ENCODE measurements at places on chromosomes 4 and X.

DNA sequence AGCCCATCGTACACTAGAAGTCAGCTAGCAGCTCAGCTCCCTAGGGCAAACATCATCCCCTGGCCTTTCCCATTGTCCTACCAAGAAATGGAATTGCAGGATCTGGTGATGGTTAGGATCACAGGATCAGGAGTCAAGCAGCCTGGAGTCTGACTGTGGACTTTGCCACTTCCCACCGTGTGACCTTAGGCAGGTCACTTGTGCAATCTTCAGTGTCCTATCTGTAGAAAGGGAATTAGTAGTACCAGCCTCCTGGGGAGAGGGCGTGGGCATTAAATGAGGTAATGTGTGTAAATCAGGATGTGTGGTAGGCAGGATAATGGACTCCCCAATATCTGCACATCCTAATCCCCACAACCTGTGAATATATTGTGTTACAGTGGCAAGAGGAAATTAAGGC lies 38.6 kb upstream of the APLN start:
- DNase-seq: no peak

DNA sequence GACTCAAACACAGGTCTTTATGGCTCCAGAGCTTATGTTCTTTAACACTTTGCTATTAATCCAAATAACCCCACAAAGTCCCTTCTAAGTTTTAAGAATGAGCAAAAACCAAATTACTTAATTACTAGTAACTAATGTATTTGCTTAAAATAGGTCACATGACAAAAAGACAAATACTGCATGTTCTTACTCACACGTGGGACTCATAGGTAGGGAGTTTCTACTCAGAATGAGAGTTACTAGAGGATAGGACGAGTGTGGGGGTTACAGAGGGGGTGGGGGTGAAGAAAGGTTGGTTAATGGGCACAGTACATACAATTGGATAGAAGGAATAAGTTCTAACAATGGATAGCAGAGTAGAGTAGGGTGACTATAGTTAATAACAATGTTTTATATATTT lies 5.8 kb downstream of the RPS6KA3 start:
- no peak for DNase-seq

DNA sequence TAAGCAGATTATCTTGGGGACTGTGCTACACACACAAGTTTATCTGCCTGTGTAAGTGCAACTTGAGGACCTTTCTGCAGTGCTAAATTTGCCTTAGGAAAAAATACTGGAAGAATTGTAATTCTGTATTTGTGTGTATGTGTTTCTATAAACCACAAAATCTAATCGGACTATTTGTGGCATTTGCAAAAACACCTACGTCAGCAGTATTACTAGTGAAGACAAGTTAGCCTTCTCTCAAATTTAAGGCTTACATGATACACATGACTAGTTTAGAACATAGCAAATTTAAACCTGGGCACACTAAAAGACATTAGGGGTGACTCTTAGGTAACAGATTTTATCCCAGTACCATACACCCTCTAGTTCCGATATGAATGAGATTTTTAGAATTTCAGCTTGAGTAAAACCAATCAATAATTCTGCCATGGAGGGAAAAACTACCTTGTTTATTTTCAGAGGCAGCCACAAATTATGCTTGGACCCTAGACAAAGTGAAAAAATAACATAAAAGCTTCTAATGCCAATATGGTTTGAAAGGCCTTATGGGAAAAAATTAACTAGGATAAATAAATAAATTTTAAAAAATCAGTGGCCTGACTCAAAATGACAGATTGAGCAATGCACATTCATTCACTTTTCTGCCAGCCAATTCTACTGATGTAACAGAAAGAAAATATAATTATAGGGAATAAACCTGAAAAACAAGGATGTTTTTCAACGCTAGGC lies 176.4 kb downstream of the SNCA start:
- DNase-seq: no peak

DNA sequence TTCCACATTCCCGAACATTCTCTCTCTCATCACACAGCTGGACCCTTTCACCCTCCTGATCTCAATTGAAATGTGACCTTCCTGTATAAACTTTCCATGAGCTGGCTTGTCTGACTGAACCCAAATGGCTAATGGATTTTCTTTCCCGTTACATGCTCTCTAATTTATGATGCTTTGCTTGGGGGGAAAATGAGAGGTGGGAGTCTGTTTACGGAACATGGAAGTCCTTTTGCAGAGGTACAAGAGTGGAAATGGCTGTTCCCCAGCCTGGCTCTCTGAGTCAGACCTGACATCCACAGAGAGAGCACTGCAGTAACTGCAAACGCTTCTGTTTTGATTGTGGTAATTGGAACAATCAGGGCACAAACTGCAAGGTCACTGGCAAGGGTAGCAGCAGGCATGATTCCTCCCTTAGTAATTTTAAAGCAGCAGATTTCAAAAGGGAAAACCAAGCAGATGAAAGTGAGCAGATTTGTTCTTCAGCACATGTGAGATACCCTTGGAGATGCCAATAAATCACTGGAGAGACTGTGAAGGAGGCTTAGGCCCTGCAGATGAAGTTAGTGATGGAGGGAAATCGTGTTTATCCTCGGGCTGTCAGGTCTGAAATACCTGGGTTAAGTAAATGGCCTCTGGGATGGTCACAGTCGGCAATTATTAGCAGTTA lies 83.9 kb downstream of the SNCA start:
- no peak for DNase-seq

DNA sequence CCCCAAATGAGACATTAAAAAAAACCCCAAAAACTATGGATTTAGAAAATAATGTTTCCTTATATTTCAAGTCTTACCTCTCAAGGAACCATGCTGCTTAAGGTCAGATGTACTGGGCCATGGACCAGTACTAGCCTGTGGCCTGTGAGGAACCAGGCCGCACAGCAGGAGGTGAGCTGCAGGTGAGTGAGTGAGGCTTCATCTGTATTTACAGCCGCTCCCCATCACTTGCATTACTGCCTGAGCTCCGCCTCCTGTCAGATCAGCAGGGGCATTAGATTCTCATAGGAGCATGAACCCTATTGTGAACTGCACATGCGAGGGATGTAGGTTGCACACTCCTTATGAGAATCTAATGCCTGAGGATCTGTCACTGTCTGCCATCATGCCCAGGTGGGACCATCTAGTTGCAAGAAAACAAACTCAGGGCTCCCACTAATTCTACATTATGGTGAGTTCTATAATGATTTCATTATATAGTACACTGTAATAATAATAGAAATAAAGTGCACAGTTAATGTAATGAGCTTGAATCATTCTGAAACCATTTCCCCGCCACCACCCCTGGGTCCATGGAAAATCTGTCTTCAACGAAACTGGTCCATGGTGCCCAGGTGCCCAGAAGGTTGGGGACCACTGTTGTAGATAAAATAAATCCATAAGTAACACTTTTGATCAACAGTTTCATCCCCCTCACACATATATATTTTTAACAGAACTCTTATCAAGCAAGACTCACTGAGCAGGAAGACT lies 105.3 kb upstream of the CBR4 start:
- DNase-seq: no peak

Data from activated CD8-positive, alpha-beta memory T cell treated with anti-CD3 and anti-CD28 coated beads for 4 hours (primary cell).